ENCODE measurements at places on chromosomes 6 and 20.
A peak's percentile ranks its signal among the peaks of the same experiment; 100 is the strongest.

DNA sequence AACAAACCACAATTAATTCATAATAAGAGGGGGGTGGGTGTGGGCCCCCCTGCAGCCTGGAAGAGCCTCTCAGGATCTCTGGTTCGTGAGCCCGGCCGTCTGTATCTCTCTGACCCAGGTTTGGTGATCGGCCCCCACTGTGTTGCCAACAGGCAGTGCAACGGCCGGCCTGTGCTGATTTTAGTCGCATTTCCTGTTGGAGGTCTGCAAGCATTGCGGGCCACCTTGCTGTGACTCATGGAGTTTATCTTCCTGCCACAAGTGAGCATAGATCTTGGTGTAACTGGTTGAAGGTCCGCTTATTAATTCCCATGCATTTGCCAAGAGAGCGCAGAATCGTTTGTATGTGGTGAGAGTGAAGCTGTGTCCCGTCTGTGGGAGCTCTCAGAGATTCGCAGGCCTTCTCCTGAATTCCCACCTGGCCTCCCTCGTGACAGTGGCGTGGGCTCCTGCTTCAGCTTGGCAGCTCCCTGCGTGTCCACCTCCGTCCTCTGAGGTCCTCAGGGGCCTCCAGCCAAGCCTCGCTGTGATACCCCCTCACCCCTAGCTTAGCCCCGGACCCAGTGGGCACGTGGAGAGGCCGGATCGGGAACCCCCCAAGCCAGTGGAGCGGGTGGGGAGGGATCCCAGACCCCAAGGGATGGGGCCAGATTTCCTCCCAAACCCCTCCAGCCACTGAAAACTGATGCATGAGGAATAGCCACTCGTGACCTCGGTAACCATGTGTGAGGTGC is 269.8 kb downstream of the CDH4 start:
- peak; percentile 23 for DNase-seq

DNA sequence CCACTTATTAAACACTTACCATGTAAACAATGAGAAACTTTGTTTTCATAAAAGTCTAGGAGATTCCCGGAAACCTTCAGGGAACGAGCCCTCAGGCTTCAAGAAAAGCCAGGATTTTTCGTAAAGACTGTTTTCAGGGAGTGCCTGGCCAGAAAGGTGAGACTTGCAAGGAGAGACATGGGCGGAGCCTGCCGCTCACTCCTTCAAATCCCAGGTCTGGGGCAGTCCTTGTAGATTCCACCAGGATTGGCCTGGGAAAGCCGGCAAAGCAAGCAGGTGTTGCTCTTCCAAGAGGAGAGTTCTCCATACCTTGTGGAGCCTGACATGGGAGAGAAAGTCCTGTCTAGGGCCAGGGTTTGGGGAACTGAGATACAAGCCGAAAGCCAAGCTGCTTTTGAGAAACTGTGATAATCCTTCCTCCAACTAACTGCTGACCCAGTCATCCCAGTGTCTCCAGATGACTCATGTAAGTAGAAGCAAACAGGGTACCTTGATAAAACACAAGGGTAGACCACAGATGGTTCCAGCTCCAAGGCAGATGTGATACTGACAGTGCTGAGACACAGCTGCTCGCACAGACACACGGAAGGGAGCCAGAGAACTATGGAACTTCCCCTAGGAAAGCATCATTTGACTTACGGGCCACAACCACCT is 69.4 kb upstream of the NAA20 start:
- no peak for DNase-seq

DNA sequence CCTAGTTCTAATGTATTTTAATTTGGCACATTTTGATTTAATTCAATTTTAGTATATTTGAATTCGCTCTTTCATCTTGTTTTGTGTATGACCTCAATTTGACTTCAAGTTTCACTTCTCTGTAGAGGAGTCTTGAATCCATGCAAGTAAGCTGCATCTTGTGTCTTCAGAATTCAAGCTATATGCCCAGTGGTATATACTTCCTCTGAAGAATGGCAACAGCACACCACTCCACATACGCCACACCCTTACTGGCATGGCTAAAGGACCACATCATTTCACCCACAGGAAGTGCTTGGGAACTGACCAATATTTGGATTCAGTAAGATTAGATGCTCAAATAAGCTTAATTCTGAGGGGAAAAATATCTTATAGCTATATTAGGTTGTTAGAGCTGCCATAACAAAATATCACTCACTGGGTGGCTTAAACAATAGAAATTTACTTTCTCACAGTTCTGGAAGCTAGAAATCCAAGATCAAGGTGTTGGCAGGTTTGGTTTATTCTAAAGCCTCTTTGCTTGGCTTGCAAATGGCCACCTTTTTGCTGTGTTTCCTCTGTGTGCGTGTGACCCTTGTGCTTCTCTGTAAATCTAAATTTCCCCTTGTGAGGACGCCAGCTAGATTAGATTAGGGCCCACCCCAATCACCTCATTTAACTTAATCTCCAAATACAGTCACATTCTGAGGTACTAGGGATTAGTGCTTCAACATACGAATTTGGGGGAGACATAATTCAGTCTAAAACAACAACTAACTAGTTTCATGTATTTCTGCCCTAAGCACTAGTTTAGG is 2.8 kb upstream of the ASF1A start:
- no peak for DNase-seq

GRCh38 chr20:63167026-63167917 is 48.7 kb downstream of the YTHDF1 start:
- DNase-seq = no peak

Measured in T-helper 2 cell (primary cell).